ENCODE measurements at places on chromosomes 12 and 14.
A peak's percentile ranks its signal among the peaks of the same experiment; 100 is the strongest.

GRCh38 chr14:100587086-100587762 lies at the start of gene BEGAIN:
Gene BEGAIN (minus strand): TSS chr14:100587417. CDS start chr14:100587290, 127 bp downstream.
- no peak for DNase-seq

GRCh38 chr14:92340931-92341330 lies 18.0 kb downstream of the SLC24A4 start:
- no peak for DNase-seq

DNA sequence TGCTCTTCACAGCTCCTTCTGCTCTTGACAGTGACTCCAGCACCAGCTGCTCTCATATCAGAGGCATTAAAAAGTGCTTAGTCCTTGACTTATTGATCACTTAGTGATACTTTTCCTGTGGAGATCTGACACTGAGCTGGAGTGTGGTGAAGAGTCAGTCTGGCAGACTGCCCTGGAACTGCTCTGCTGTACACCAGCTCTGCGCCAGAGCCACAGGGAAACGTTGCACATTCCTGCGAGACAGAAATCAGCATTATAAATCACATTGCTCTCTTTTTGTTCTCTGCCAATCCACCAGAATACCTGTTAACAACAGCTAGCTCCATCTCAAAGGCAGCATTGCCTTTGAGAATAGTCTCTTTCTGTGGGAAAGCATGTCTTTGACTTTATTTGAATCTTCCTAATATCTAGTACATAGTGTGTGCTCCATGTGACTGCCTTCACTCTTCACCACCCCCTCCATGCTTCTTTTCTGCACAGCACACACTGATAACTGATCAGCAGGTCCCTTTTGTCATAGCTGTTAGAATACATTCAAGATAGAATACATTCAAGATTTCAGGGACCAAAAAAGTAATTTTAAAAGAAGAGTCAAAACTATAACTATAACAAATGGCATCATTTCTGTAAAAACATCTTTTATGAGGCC lies 48.2 kb upstream of the VSX2 start:
- no peak for DNase-seq

GRCh38 chr14:57687416-57687815 lies 178.5 kb downstream of the SLC35F4 start:
- DNase-seq = no peak

GRCh38 chr14:103896578-103896977 lies 31.7 kb upstream of the TDRD9 start:
- no peak for DNase-seq

DNA sequence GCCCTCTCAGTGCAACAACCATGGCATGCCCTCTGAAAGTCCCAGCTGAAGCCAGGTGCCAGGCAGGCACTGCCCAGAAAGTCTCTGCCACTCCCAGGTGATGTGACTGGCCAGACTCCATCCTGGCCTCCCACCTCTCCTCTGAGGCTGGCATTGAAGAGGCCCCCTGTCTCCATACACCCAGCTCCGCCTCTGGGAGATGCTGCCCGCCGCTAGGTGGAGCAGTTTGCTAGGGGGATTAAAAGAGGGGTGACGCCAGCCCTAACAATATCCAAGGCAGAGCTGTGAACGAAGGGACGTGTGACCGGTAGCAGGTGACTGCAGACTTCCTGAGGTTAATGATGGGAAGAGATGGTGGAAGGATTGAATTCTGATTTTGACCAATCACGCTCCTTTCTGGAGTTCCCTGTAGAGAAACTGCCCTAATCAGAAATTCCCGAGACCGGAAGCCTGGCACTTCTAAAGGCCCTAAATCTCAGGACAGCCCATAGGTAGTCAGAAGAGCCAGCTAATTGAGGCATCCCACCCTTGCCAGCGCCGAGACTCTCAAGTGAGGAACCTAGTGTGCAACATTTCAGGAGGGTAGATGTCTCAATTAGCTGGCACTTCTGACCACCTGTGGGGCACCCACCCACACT lies 8.3 kb upstream of the PLEK2 start:
- DNase-seq = no peak

DNA sequence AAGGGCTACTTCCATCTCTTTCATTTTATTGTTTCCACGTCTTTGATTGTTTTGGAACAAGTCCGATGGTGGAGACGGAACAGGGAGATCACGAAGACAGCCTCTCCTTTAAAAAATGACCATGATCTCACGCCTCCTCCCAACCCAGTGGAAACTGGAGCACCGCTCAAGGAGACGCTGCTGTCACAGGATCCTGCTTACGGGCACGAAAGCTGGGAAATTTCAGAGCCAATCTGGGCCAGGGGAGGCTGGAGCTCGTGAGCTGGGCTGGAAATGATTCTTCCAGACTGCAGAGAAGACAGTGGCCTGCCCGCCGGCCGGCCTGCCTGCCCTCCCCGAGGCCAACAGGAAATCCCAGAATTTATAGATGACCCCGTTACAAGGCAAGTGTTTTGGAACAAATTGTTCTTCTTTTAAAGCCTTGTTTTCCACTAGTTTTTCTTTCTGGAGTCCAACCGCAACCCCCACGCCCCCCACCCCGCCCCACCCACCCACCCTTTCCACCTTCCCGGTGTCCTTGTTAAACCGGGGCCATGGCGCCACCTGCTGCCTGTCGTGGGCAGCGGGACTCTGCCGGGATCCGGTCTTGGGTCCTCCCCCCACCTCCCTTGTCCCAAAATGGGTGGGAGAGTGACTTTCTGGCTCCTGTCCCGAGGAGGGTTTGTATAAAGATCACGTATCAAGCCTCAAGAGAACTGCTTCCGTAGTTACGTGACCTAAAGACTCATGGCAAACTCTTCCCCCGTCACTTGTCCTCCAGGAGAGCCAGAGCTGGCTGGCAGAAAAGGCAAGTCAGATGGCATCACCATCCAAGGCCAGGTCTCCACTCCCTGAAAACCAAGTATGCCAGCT lies 40.3 kb downstream of the MAP1LC3B2 start:
- peak; percentile 14 for DNase-seq

- DNase-seq = no peak
Observed at GRCh38 chr12:4535092-4535491, 3.6 kb upstream of the RAD51AP1 start.

GRCh38 chr12:93573552-93574223 lies 1.2 kb downstream of the SOCS2 start:
- DNase-seq = no peak

GRCh38 chr12:109445191-109445609 lies 31.9 kb downstream of the KCTD10 start:
- no peak for DNase-seq

DNA sequence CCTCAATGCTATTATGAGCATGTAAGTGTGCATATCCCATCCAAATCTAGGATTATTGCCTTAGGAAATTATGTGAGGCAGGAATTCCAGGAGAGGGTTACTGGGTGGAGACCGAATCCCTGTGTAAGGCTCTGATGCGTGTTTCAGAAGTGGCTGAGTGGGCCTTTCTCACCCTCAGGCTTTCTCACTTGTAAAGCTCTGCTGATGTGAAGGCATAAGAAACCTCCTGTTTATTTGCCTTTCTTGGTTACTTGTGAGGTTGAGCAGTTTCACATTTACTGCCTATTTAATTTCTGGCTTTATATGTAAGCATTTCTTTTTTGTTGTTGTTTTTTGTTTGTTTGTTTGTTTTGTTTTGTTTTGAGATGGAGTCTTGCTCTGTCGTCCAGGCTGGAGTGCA lies 11.0 kb downstream of the IL31 start:
- no peak for DNase-seq

- DNase-seq = no peak
Observed at GRCh38 chr14:42517806-42518500, 911.3 kb downstream of the LRFN5 start.

DNA sequence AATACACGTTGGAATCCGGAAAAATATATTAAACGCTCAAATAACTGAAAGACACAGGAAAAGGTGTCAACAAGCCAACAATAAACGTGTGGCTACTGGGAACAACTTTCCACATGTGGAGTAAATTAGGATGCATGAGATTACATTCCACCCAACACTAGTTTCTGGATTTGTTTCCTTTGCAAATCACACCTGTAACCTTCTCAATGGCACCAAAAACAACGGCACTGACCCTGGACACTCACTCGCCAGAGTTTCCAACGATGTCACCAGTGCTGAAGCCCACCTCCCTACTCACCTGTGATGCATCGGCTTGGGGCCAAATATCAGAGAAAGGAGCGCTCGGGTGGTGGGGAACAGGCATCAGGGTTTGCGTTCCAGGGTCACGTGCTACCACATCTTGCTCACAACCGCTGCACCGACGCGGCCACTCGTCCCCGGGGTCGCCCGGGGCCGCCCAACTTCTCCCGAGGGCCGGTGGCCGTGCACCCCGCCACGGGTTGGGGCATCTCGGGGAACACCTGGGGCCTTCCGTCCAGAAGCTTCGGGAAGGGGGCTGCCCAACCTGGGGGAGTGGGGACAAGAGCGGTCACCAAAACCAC lies 629 bp downstream of the PRDM4 start:
- DNase-seq = no peak

DNA sequence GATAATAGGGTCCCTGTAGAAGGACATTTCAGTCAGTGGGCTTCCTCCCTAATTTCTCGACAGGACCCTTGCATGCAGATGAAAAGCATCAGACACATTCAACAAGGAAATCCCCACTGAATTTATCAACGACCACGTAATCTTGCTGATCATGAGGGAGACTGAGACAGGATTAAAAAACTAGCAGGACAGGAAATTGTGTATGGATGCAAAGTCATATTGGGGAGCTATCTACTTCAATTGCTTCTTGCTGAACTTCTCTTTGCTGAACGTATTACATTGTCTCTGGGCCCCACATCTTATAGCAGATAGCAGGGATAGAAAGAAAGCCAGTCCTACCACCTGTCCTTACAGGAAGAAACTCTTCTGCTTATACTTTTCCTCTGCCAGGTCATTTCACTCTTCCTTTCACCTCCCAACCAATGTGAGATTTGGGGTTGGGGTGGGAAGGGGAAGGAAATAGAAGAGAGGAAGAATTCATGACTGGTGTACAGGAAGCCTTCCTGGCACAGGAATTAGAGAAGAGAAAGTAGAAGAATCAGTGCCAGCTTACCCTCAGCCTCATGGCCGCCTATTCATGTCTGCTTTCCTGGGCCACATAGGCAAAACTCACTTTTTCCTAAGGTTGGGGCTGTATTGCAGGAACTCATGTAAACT lies 333.3 kb downstream of the ZFP36L1 start:
- DNase-seq = no peak

DNA sequence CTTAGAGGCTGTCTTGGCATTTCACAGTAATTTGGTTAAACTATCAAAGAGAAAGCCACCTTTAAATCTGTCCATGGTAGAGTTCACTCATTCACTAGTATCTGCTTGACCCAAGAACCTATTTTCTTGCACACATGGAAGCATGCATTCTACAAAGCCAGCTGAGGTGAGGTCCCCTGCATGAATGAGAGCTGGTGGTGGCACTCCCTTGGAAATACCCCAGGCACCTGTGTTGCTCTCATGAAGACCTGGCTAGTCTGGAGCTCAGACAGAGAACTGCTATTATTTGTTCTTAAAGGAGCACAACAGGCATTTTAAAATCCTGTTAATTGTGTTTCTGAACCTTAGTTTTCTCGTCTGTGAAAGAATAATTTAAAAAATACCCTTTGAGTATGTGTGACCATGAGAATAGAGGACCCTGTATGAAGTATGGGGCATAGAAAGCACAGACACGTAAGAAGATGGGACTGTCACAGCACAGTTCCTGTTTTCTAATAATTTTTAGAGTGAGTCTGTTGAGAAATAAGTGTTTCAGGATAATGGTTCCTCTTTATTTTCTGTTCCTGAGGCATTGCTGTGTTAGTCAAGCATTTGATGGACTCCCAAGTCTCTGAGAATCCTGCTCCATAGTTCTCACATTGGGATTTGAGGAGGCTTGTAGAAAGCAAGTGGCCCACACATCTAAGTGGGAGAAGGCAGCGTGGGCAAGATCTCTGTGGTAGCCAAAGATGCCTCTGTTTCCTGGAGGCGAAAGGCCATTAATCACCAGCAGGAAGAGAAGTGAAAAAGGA lies 10.9 kb downstream of the RGS6 start:
- no peak for DNase-seq

DNA sequence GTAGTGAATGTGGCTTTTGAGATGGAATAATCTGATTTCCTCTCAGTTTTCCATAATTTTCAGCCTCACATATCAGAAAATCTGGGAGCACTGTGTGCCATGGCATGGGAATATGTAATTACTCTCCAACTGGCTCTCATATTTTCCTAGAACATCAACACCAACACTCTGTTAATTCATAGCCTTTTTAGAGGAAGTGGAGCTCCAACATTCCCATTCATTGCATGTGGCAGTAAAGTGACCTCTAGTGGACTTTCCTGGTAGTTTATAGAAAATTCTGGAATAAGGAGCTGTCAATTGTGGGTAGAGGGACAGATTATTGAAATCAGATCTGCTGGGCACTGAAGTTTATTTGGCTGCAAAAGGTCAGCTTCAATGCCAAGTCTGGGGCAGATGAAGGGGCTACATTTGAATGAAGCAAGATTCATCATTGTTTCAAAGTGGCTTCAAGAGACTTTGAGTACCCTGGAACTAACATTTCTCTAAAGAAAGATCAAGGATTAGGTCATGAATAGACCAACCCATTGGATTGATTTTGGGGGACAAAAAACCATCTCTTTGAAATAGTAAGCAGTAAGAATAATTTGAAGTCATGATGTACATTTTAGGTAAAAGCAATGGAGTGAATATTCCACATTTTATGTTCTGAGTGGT lies 23.6 kb upstream of the USP44 start:
- no peak for DNase-seq

DNA sequence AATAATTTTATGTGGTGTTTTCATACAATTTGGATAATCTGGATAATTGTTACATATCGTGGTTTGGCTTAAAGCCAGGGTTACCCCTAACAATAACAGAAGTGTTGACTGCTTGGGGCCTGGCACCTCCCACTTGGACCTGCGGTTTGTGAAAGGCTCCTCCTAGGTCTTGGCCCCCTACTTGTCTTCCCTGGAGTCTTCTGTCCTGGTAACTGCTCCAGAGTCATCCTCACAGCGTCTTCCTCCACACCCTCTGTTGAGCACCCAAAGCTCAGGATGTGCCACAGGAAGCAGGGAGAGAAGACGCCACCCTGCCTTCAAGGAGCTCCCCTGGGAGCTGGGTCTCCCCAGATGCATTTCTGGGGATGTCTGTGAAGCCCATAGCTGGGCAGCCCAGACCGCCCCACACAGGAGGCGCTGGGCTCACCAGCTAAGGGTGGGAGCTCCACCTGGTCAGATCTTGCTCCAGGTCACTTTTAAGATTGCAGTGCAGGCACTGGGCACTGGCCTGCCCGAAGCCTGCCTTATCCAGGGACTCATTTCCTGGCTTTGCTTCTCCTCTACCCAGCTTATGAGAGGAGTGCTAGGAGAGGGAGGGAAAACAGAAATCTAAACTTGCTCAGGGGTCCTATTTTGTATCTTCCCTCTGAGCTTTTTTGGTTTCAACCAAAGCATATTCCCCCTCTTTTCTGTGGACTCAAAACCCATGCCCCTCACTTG lies 98.2 kb downstream of the ZFP36L1 start:
- no peak for DNase-seq

GRCh38 chr14:104108570-104109541 lies 23.4 kb downstream of the ASPG start:
- DNase-seq = no peak

Data from stimulated activated CD8-positive, alpha-beta memory T cell treated with anti-CD3 and anti-CD28 coated beads, Interleukin-15, amount 100 ng/mL, for 4 hours (primary cell).